Ovary (tissue), 10 donors: ENCODE measurements at places on chromosomes 2 and 18. TPM values are rescaled to one million over a fixed set of nuclear protein-coding genes. Genes with fewer than 3 reads are reported as not detected.

The ARHGAP28 gene
- total RNA-seq: 19.2 TPM

The SULT1C2 gene
- under 0.01 TPM for total RNA-seq

The CDK5R2 gene
- total RNA-seq: not detected

DNA sequence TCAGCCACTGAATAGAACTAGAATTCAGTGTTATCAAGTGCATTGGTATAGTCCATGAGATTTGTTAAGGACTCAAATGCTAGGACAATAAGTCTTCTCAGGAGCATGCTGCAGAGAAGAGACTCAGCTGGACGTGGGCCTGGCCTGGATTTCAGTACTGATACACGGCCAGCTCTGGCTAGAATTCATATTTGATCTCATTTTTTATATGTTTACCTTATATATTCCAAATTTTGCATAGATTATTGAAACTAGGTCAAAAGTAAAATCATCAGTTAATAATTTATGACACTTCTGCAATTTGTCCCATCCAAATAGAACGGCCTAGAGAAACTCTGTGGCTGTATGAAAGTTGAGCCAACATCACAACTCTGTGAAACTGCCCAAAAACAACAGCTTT, 262.0 kb downstream of the DLGAP1 start:
- no peak for DNase-seq

DNA sequence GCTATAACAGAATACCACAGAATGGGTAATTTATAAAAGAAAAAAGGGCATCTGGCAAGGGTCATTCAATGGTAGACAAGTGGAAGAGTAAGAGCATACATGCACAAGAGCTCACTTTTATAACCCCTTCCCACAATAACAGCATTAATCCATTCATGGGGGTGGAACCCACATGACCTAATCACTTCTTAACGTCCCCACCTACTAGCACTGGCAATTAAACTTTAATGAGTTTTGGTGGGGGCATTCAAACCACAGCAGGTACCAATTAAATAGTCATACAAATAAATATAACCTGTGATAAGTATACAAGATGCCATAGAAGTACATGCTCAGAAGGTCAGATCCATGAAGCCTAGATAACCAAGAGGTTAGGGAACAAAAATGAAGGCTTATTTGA, 48.6 kb downstream of the ROCK1 start:
- DNase-seq: no peak

DNA sequence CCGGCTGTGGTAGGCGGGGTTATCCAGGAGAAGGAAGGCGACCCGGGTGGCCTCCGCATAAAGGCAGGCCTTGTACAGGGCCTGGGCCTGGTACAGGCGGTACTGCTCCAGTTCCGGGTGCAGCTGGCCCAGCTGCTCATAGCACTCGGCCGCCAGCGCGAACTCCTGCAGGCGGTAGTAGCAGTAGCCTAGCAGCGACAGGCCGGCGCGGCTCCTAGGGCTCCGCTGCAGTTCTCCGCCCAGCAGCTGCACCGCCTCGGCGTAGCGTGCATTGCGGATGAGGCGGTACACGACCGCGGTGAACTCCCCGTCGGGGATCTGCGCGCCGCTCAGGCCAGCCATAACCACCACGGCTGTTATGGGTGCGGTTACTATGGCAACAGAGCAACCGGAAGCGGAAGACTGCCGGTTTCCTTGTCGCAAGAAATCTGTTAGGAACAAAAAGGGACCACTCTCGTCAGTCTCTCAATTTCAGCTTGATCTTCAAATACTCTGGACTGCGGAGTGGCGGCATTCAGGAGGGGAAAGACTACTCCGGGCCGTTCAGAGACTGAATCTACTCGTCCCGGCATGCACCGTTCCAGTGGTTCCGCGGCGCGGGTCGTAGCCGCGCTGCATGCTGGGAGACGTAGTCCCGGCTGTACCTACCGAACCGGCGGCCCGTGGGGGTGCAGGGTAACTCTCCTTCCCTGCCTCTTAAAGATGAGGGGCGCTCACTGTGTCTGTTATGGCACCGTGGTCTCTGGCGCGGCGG, 160.0 kb downstream of the AGPS start:
- DNase-seq: peak; percentile 86

DNA sequence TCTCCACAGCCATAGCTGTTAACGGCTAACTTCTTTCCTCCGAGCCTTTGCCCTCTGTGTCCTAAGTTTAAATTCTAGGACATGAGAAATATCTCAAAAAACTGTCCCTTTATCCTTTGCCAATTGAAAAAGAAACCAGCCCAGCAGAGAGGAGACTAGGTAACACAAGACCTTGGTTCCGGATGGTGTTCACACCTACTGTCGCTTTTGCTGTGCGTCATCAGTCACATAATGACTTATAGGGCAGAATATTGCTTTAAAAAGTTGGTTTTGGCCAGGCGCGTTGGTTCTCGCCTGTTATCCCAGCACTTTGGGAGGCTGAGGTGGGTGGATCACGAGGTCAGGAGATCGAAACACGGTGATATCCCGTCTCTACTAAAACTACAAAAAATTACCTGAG, 66.2 kb downstream of the SP3 start:
- no peak for DNase-seq

DNA sequence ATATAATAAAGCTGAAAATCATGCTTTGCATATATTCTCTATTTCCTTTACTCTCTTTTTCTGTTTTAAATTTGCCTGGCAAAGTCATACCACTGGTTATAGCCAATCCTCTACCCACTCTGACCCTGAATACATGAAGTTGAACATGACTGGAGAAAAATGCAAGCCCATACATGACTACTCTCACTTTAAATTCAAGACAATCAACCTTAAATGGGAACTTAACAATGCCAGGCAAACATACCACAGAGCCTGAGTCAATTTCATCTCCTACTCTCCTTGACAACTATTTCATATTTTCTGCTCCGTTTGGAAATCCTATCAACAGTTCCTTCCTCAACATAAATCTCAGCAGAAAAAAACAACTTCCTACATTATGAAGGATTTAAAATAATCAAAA, 22.6 kb downstream of the RAD51AP2 start:
- DNase-seq: no peak

DNA sequence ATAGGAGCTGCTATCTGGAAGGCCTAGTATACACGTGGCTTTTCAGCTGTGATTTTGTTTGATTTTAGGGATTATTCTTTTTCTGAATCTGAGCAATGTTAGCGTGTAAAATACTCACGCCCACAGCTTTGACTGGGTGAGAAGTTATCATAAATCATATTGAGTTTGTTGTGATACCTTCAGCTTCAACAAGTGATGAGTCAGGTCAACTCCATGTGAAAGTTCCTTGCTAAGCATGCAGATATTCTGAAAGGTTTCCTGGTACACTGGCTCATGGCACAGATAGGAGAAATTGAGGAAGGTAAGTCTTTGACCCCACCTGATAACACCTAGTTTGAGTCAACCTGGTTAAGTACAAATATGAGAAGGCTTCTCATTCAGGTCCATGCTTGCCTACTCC, at the start of gene GKN1:
TSS of gene GKN1 (plus strand) at position 386 of the 400 bp plus-strand sequence. CDS start 42 bp downstream, outside the sequence.
- no peak for DNase-seq

DNA sequence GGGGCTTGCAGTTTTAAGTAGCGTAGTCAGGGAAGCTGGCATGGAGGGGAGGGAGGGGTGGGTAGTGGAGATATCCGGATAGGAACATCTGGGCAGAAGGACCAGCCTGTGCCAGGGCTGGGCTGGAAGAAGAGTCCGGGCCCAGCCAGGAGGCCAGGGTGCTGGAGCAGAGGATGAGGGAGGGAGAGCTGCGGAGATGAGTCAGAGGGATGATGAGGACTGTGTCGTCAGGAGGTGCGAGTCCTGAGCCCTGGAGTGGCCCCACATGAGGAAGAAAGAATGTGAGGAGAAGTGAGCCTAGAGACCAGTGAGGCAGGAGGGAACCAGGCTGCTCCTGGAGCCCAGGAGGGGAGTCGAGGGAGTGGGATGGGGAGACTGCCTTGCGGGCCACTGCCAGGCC, 82.4 kb downstream of the CTIF start:
- DNase-seq: no peak

DNA sequence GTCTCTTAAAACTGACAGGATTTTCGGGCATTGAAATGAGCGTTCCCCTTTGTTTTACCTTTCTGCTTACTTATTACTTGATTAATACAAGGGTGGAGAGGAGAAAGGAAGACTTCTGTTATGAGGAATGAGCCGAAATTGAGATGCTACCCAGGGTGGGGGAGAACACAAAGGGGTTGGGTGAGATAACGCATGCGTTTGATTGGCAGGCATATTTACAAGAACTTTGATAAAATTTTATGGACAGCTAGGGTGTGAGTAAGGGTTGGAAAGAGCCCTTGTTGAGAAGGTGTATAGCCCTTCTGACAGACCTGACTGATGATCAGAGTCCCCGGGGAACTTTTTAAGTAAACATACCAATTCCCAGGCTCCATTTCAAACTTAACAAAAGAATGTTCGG, 1.8 kb downstream of the RNF138 start:
- no peak for DNase-seq

DNA sequence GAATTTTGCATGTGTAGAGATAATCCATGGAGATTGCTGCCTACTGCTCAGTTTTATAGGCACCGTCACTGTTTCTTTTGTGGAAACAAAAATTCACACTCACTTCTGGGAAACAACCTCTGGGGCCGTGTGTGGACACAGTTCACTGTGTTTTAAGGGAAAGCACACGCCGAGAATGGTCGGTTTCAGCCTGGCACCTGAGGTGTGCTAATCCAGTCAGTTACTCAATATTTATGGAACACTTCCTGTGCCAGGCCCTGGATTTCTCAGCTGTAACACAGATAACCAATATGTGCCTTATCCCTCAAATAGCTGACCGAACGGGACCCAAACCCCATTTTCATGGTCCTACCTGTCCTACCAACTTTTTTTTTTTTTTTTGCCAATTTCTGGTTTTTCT, 179.6 kb downstream of the MGAT5 start:
- no peak for DNase-seq

- no peak for DNase-seq
Measured at GRCh38 chr2:101403745-101404144, 16.4 kb upstream of the CREG2 start.

GRCh38 chr2:9378433-9379390, 44.6 kb downstream of the ITGB1BP1 start:
- peak; percentile 69 for DNase-seq

DNA sequence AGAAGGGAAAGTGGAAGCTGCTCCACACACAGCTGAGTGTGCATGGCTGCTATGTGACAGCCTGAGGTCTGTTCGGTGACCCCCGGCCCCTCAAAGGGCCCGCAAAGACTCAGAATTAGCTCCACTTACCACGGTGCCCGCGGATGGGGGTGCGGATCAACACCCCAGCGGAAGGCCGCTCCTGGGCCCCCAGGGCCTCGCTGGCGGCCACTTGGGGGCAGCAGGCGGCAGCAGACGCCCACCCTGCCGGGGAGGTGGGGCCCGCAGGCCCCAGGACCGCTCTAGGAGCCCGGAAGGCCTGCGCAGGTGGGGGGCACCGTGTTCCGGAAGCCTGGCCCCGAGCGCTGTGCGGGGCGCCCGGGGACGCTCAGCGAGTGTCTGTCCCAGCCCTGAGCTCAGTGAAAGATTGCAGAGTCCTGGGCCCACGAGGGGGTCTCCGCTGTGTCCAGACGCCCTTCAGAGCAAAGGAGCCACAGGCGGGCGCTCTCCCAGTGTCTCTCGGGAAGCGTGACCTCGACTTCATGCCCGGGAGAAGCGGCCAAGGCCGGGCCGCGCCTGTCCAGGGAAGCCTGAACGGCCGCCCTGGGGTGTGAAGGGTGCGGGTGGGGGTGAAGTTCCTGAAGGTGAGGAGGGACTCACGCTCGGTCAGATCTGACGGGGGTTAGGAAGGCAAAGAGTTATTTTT, 118.7 kb downstream of the VAPA start:
- DNase-seq: peak; percentile 62
